Neural crest cell (in vitro differentiated cells): ENCODE measurements at places on chromosomes 4 and X.

- no peak for DNase-seq
Measured at GRCh38 chr4:82430964-82431745, 765 bp downstream of the ENOPH1 start.

DNA sequence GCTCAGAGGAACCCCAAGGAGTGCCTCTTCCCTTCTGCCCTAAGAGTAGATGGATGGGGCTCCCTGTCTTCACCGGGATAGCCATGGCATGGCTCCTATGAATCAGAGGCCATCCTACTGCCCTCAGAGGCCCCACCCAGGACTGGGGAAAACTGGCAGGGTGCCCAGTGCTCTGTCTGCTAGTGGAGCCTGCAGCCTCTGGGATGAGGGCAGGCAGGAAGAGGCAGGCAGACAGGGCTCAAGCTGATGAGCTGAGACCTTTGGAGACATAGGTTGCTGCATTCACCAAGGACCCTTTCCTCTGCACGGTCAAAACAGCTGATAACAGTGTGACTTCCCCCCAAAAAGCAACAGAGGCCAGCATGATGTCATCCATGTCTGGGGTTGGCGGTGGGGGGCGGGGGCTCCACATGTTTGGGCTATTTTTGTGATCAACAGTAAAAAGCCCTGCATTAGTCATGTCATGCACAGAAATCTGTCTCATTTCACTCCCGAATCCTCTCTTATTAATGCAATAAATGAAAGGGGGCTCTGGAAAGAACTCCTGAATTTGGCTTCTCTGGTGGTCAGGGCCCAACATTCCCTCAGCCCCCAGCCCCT lies 207.6 kb upstream of the MAMLD1 start:
- DNase-seq = no peak

- no peak for DNase-seq
Measured at GRCh38 chrX:10032147-10032546, 65.0 kb downstream of the CLDN34 start.

DNA sequence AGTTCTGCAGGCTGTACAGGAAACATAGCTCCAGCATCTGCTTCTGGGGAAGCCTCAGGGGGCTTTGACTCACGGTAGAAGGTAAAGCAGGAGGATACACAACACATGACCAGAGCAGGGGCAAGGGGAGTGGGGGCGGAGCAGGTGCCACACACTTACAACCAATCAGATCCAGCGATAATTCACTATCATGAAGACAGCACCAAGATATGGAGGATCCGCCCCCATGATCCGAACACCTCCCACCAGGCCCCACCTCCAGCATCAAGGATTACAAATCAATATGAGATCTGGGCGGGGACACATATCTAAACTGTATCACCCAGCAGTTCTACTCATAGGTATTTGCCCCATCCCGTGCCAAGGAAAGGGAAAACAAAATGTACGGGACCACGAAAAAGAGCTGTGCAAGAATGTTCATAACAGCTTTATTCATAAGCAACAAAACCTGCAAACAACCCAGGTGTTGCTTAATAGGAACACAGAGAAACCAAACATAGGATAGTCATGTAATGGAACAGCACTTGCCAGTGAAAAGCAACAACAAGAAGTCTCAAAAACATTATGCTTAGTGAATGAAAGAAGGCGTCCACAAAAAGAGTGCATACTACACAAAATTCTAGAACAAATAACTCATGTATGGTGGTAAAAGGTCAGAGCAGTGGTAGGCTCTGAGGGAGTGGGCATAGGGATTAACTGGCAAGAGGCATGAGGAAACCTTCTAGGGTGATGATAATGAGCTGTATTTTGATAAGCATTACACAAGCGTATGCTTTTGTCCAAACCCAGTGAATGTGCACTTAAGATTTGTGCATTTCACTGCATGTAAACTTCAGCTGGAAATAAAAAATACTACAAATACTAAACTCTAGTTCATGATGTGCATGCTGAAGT lies 130.9 kb upstream of the FAM9B start:
- DNase-seq = no peak

GRCh38 chr4:27000820-27001219 lies 140.2 kb downstream of the STIM2 start:
- DNase-seq = no peak

DNA sequence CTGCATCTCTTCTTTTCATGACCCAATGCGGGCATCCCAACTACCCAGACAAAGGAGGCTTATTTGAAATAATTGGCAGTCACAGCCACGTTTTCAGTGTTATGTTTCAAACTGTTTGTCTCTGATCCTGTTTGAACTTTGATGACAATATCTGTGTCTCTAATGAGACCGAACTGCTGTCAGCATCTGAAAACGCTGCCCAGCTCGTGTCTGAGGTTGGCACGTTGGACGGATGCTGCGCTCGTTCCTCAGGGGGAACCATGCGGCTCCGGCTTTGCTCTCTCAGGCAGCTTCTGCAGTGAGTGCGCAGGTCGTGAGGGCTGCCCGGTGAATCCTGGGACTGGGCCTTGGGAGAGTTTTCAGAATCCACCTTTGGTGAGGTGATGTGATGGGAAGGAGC lies 58.4 kb upstream of the SORBS2 start:
- no peak for DNase-seq

GRCh38 chr4:140211161-140211560 lies 57.2 kb upstream of the MAML3 start:
- no peak for DNase-seq

GRCh38 chrX:136047969-136048368 lies 62.7 kb downstream of the SLC9A6 start:
- DNase-seq = no peak

DNA sequence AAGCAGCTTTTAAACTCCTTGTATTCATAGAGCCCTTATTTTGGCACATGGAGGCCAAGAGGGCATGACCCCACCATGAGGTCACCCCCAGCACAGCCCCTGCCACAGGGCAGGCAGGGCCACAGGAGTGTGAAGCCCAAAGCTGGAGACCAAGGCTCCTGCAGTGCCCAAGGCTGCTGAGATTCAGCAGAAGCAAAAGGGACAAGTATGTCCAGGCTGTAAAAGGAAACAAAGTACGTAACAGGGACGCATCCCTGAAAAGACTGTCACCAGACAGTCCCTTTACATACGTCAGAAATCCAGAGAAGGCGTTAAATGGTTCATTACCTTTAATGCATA lies 18.9 kb downstream of the GAK start:
- DNase-seq = no peak

DNA sequence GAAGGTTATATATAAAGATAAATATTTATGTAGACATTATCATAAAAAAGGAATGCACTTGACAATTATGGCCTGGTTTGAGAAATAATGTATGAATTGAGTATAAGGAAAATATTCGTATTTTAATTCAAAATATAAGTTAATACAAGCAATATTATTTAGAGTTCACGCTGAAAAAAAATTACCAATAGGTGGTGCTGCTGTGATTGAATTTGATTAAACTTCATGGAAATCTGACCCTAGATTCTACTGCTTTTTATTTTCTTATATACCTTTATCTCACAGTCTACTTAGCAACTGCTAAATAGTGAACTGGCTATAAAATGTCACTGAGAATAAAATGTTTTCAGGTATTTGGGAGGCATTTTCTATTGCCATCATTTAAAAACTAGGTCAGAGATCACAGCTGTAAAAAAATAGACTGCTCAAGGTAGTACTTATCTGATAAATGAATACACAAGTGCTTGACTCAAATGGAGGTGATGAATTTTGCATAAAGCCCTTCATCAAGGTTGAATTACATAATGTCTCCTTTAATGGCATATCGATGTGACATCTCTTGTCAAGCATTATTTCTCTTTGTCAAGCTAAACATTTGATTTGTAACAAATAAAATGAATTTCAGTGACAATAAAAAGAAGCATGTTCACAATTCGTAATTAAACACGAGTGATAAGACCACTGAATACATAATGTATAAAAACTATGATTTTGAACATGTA lies 1638.8 kb upstream of the PCDH7 start:
- no peak for DNase-seq

DNA sequence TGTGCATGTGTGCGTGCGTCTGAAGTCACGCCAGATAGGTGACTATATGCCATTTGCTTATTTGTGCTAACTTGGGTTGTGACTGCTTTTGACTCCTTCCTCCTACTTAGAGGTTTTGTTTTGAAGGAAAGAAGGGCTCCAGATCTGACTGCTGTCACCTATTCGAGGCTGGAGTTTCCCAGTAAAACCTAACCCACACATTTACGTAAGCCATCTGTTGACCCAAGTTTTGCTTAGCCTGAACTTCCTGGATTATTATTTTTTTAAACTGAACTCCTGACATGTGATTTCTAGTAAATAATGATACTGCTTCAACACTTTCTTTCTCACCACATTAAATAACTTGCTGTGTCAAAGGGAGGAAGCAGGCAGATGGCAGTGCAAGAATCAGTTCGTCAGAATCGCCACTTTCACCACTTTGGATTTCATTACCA lies 41.5 kb downstream of the DTHD1 start:
- no peak for DNase-seq

DNA sequence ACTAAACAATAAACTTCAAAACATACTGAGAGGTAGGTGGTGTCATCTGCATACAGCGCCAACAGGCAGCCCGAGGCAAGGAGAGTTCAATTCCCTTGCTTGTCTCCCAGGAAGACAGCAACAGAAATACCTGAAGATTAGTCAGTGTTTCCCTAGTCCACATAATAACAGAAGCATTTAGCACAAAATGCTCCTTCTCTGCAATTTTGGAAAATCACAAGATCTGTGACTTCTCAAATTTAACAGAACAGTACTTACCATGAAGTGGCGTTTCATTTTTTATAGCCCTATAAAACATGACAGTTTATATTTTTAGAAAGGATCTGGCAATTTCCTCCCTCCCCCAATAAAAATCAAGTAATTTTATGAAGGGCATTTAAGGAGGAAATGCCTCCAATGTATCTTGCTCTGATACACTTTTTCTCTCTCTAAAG lies 67.1 kb upstream of the MYOZ2 start:
- DNase-seq = no peak

DNA sequence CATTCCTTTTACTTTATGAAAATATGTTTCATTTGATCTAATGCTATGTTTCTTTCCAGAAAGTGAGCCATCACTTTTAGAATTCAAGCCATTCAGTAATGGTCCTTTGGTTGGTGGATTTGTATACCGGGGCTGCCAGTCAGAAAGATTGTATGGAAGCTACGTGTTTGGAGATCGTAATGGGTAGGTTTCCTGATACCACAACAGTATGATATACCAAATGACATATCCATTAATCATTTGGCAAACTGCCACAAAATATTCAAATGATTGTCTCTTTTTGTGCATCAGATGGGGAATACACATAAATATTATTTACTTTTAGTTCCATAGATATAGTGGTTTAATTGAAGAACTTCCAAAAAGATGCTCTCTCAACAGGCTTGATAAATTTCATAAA lies 68.2 kb downstream of the HHIP start:
- DNase-seq = no peak

DNA sequence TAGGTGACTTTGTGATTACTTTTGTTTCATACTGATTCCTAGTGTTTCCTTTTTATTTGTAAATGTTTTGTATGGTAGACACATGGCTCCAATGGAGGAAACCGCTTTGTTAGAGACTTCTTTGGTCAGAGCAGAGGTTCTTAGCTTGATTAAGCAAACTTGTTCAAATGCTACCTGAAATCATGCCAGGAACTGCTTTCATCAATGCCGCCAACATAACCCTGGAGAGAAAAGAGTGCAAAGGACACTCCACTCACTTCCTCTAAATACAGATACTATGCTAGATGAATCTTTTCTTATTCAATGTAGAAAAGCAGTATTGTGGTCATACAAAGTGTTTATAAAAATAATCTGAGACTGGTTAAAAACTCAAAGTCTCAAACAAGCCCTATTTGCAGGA lies 25.7 kb upstream of the COX7B2 start:
- no peak for DNase-seq

DNA sequence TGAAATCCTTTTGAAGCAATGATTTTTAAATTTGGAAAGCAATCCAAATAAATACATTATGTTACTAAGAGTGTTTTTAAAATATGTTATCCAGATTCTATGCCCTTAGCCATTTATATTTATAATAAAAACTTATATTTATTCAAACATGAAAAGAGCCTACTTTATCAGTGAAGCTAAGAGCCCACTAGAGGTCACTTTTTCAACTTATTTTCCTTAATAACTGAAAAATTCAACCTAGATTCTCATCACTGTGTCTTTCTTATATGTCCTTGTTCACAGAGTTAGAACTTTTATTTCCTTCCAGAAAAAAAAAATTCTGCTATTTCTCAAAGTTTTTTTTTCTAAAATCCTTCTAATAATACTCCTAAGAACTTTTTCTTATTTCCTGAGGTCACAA lies 23.9 kb downstream of the PRDM8 start:
- no peak for DNase-seq

- DNase-seq = no peak
Measured at GRCh38 chr4:16224264-16225166, 1.8 kb downstream of the TAPT1 start.

DNA sequence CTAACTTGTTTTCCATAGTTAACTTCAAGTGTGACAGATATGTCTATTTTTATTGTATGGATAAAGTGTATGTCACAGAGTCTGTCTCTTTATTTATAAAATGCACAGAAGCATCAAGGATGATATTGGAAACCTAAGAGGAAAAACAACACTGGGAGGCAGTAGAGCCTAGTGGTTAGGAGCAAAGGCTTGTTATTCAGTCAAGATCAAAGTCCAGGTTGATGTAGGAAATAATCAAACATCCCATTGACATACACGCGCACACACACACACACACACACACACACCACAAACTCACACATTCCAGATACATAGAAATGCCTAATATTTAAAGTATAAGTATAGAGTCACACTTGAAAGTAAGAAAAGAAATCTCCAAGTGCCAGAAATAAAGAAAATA lies 206.8 kb downstream of the CHRDL1 start:
- no peak for DNase-seq

GRCh38 chr4:184475096-184475461 lies 729 bp upstream of the IRF2 start:
- no peak for DNase-seq

DNA sequence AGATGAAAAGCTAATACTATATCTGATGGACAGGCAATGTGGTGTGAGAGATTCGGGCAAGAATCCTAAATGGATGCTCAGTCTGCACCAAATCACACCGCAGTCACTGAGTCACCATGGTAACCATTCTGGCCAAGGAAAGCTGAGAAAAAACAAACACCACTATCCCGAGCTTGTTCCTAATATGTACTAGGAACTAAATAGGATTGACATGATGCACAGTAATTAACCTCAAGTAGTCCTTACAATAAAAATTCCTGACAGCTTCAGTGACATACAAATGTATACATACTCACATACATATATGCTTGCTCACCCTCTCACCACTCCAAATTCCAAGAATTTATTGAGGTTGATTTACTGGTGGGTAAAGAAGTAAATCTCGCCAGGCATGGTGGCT lies 1.1 kb upstream of the RAB40A start:
- no peak for DNase-seq

GRCh38 chr4:83329521-83330110 lies 5.0 kb downstream of the HPSE start:
- DNase-seq = no peak

DNA sequence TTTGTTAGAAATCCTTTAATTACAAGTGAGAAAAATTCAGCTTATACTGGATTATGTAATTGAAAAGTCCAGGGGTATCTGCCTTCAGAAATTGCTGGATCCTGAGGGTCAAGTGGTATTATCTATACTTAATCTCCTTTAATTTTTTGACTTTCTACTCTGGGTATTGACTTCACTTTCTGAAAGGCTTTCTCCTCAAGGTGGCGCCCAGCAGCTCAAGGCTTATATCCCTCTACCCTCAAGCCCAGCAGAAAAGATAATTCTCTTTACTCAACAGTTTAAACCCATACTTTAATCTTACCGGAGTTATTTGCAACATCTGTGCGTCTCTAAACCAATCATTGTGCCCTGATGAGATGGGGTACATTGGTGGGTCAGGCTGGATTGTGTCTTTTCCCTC lies 129.5 kb downstream of the LARP7 start:
- DNase-seq = peak; percentile 20
